ENCODE measurements at places on chromosomes 12 and 14.

- DNase-seq: no peak
Observed at GRCh38 chr12:64729909-64730587, 29.2 kb downstream of the GNS start.

DNA sequence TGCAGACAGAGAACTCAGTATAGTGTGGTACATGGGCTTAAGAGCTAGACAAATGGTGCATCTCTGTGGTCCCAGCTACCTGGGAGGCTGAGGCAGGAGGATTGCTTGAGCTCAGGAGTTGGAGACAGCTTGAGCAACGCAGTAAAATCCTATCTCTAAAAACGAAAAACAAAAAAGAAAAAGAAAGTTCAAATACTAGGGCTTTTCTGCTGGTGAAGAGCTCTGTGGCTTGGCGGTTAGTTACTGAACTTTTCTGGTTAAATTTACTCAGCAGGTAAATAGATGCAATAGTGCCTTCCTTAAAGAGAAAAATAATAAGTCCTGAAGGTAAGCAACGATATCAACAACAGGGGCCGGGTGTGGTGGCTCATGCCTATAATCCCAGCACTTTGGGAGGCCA lies 31.4 kb upstream of the RAP1B start:
- no peak for DNase-seq

DNA sequence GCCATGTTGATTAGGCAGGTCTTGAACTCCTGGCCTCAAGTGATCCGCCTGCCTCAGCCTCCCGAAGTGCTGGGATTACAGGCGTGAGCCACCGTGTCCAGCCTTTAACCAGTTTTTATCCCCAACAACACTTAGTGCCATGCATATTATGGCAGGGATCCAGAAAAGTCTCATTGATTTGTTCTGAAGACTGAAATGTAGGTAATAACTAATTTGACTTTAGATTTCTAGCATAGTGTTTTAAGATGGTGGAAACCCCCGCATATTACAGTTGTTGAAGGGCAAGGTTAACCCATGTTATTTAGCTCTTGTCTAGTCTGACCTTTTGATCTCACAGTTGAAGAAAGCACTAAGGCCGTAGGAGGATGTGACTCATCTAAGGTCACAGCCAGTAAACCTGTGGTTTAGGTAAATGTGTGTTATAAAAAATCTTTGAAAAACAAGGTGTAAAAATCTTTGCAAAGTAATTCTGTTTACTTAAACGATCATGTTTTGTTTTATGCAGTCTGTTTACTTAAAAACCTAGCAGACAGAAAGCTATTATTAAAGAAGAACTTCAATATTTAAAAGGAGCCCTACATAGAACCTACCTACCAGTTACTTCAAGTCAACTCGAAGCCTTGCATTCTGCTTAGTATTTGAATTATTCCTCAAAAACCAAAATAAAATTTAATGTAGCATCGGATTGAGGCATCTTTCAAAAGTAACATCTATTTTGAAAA lies 24.8 kb downstream of the BICDL1 start:
- peak; percentile 49 for DNase-seq

DNA sequence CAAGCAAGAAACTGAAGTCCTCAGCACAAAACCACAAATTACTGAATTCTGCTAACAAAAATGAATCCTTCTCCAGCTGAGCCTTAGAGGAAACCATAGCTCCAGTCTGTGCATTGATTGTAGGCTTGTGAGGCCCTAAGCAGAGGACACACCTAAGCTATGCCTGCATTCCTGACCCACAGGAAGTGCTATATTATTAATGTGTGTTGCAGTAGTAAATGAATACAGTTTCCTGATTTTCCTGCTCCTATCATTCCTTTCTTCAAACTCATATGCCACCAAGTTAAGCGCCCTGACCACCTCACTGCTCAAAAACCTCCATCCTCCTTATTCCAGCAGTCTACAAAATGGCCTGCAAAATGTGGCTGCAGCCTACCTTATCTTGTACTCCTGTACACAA lies 151.9 kb upstream of the ABCD2 start:
- no peak for DNase-seq

DNA sequence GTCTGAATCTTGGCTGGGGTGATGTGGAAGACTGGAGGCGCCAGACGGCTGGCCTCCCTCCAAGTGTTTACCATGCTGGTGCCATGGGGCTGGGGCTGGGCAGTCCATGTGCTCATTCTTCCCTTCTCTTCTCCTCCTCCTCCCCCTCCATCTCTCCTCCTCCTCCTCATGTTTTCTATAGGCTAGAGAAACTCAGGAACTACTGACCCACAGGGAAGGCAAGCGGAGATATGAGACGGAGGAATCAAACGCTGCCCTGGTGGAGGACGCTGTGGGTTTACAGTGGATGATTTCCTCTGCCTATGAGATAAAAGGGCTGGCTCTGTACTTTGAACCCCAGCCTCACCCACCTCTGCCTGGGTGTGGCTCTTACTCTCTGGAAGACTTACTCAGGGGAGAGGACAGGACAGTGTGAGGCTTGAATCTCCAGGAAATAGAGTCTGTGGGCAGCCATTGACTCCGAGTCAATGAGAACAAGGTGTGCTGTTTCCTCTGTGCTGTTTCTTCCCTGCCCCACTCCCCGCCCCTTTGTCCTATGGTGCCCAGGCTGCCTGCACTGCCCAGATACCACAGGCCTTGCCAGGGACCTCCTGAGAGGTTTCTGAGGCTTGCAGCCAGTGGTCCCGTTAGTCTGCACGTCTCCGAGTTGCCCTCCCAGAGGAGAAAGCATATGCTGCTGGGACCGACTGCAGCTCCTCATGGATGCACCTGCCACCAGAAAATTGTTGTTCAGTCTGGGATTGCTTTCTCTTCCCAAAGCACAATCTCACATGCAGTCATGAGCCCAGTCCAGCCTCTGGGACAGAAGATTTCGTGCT lies 132.6 kb upstream of the ARHGAP5 start:
- no peak for DNase-seq

GRCh38 chr12:98863167-98863566 lies 218.1 kb downstream of the APAF1 start:
- no peak for DNase-seq

- DNase-seq: peak; percentile 38
Observed at GRCh38 chr14:77024171-77024691, 4.3 kb downstream of the IRF2BPL start.

DNA sequence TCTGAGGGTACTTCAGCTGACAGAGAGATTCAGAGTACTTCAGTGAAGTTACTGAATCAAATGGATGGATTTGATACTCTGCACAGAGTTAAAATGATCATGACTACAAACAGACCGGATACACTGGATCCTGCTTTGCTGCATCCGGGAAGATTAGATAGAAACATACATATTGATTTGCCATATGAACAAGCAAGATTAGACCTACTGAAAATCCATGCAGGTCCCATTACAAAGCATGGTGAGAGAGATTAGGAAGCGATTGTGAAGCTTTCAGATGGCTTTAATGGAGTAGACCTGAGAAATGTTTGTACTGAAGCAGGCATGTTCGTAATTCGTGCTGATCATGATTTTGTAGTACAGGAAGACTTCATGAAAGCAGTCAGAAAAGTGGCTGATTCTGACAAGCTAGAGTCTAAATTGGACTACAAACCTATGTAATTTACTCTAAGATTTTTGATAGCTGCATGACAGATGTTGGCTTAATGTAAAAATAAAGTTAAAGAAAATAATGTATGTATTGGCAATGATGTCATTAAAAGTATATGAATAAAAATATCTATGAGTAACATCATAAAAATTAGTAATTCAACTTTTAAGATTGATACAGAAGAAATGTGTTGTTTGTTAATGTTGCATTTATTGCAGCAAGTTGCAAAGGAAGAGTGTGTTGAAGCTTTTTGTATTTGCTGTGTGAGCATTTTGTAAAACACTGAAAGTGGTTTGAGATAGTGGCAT lies 136.1 kb upstream of the RAP1B start:
- no peak for DNase-seq

DNA sequence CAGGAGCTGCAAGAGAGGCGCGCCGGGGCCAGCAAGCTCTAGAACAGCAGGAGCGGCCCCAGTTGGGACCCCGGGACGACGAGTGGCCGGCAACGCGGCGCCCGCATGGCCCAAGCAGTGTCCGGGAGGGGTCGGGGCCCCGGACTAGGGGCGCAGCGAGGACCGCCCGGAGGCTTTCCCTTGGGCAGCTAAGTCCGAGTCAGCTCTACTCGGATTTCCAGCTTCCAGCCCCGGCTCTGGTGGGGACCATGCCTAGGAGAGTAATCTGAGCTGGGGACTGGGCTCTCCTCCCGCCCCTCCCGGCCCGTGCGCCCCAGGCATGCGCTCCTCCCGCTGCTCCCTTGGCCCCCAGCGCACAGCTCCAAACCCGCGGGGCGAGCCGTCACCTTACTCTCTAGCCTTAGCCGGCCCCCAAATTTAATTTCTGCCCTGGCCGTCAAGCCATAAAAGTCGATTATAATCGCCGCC lies 41.6 kb upstream of the CAPRIN2 start:
- no peak for DNase-seq

GRCh38 chr12:98644433-98644711 lies 216 bp downstream of the IKBIP start:
- DNase-seq: no peak

- DNase-seq: peak; percentile 45
Observed at GRCh38 chr14:91573894-91574837, 64.1 kb upstream of the PPP4R3A start.

GRCh38 chr12:1305063-1305434 lies 289.3 kb downstream of the FBXL14 start:
- DNase-seq: no peak

DNA sequence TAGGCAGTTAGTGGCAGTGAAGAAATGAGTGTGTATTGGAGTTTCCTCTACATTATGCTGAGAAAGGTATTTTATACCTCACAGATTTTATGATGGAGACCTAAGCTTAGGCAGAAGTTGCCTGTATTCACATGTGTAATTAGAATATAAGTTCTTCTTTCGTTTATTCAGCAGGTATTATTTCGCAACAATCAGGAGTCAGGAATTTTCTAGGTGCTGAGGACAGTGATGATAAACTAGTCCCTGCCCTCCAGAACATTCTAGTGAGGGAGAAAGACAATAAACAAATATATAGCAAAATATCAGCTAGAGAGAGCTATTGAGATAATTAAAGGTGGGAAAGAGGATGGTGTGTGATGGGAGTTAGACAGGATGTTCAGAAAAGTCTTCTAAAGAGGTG lies 345.7 kb downstream of the GRIN2B start:
- no peak for DNase-seq

GRCh38 chr12:47990351-47991105 lies 13.7 kb downstream of the COL2A1 start:
- DNase-seq: peak; percentile 36

GRCh38 chr14:92198804-92199203 lies 77.0 kb downstream of the CPSF2 start:
- no peak for DNase-seq

DNA sequence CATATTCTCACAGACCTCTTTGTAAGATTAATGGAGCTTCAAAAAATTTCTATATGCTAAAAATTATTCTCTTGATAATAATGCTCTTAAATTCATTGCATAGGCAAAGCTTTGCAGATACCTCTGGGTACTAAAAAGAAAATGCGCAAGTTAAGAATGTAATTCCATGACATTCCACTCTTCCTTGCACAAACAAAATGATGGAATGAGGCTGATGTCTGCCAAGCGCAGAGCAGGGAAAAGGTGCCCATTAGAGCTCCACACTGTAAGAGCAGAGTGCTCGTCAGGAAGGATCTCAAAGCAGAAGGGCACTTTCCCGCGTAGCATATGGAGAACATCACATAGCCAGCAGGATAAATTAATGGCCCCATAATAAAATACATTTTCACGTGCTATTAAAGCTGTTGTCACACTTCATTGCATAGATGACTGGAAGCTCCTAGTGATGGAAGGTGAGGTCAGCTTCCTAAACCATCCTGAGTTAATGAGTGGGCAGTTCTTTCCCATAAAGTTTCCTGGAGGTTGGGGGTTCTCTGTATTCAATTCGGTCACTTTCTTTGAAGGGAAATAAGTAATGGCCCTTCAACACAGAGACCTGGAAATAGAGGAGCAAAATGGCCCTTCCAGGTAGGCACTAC lies 1058.9 kb downstream of the GALC start:
- DNase-seq: no peak

DNA sequence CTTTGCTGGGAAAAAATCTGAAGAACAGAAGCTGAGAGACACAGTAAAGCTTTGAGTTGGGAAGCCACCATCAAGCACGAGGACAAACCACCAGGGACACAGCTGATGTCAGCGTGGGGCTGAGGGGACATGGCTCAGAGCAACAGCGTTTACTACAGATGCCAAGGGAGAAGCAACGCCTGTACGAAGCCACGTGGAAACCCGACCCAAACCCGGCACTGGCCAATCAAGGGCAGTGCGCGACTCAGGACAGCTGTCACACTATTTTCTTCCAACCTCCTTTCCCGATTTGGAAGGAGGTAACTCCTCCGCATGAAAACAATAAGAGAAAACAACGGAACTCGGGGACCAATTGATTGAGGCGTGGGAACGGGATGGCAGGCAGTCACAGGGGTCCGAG lies 20.2 kb upstream of the CHGA start:
- no peak for DNase-seq

DNA sequence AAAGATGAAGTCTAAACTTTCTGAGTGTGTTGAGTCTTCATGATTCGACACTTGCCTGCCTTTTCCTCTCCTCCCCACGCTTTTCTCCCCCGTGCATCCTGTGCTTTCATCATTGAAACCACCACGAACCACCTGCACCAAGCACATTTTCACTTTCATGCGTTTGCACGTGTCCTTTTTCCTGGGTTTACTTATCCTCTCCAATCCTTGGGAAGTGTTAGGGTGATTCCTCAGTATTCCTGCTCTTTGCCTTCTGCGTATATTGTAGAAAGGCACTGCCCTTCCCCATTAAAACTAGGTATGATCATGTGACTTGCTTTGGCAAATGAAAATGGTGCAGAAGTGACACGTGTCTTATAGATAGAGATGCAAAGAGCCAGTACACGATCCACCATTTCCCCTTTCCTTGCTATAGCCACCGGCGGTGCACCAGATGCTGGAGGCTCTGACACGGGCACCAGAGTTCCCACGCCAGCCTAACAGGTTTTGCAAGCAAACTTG lies 106.6 kb downstream of the BRMS1L start:
- no peak for DNase-seq

- no peak for DNase-seq
Observed at GRCh38 chr12:124369055-124369826, 74.3 kb downstream of the RFLNA start.

GRCh38 chr14:39875028-39875427 lies 442.8 kb upstream of the FBXO33 start:
- no peak for DNase-seq

DNA sequence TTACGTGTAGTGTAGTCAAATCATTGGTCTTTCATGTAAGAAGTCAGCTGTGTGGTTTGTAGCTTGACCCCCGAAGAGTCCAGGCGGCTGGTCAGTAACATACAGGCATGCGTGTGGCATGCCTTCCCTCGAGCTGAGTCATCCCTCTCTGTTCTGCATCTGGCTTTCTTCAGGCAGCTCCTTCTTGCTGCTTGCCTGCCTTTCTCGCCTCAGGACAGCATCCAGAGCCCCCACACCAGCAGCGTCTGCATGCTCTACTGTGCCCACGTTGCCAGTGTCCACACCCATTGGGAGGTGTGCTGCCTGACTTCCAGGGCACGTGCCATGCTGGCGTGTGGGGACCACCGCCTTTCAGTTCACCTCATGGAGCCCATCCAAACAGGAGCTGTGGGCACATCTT lies 96.8 kb downstream of the EP400 start:
- no peak for DNase-seq

- DNase-seq: no peak
Observed at GRCh38 chr14:76307786-76308780, 67.9 kb upstream of the ESRRB start.
